ENCODE measurements at places on chromosomes 4 and X. TPM values are rescaled to one million over a fixed set of nuclear protein-coding genes. Genes with fewer than 3 reads are reported as not detected.

Gene MAP3K15
- total RNA-seq: 0.48 TPM

Gene NAP1L5
- 4.1 TPM for total RNA-seq

Gene CXCL11
- total RNA-seq: not detected

Gene FGFBP1
- total RNA-seq: not detected

Gene ART3
- 0.80 TPM for total RNA-seq

Gene CD40LG
- 87.0 TPM for total RNA-seq

Gene CXCL13
- 1.0 TPM for total RNA-seq

Gene TRMT2B
- total RNA-seq: 29.2 TPM

Gene TCEAL3
- total RNA-seq: 9.1 TPM

Gene CCDC120
- 6.9 TPM for total RNA-seq

DNA sequence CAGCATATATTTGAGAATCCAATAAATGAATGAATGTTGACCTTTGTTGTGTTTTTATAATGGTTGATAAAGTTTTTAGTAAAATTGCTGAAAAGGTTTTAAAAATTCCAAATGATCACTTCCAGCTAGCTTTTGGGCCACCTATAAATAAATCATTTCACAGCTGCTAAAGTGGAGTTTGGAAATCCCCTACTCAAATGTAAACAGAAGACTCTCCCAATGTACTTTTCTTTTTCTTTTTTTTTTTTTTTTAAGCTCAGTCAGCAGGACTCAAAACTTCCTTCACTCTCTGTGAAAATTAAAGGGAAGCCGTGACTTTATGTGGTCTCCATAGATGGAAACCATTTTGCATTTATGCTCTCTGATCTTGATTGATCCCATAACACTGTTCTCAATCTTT is 45.2 kb downstream of the CXCL13 start:
- ATAC-seq: no peak

- no peak for ATAC-seq
Measured at GRCh38 chr4:84908876-84909275, 57.6 kb downstream of the WDFY3 start.

DNA sequence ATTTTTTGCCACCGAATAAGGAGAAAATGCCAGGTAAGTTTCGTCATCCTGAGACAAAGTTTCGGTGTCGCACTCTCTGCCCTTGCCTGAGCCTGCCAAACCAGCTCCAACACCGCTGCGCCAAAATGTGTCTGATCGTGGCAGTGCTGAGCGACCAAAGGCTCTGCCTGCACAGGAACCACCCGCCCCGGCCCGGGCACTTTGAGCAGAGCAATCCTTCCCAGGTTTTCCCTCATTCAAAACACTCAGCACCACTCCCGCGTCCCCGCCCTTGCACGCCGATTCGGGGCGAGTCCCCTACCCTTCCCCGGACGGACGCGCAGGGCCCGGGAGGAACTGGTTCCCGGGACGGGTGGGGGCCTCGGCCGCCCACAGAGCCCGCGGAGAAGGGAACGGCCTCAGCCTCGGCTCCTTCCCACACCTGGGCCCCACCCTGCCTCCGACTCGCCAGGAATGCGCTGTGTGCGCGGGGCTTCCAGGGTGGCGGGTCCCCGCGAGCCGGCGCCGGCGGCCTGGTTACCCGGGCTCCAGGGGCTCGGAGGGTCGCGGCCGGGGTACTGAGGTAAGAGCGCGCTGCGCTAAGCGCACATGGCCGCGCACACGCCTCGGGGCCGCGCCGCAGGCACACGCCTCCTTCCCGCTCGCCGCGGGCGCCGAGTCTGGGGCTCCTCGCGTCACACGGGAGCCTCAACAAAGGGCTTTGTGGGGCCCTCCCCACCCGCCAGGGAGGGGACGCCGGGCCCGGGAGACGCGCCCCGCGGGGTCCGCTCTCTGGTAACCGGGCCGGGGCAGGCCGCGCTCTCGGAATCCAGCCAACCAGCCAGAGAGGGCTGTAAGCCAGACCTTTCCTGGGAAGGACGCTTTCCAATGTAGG is at the start of gene C4orf36:
Gene C4orf36 (minus strand): TSS at position 661 of the 874 bp plus-strand sequence. CDS start 902 bp downstream, outside the sequence.
- ATAC-seq: peak; percentile 79

DNA sequence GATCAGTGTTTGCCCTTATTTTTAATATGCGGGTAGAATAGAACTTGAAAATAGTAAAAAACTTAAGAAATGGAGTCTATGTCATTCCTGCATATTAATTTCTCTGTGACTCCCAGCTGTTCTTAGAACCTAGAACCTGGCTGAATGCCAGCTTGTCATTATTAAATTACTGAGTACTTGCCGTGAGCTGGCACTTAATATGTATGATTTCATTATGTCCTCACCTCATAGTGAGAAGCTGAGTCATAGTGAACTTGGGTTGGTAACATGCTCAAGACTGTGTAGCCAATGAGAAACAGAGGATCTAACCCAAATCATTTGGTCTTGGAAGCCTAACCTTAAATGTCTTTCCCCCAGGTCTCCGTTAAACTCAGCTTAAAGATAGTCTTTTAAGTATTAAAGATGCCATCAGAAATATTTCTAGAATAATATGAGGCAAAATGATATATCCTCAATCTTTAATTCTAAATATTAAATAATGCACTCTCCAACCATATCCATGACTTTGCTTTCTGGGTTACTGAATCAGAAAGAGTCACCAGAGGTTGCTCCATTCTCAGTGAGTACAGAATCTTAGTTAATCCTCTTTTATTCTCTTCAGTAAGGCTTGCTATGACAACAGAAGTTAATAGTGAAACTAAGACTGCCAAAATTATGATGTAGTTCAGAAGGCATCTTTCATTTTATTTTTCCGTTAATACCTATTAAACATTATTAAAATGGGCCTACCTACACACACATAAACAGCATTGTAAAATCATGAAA is 58.6 kb upstream of the TLL1 start:
- no peak for ATAC-seq

DNA sequence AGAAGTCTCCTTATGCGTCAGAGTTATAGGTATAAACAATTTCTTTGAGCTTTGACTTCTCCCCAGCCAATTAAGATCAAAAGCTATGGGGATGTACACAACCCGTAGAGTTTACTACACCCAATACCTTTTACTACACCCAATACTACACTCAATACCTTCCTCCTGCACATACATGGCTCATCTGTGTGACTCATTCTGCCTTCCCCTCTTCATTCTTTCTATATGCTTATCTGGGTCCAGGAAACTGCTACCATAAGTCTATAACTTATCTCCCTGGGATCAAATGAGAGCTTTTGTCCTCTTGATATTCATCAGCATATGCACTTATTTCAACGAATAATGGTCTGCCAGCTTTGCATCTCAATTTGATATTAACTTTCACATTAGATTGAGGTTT is 28.2 kb downstream of the ANKRD50 start:
- peak; percentile 35 for ATAC-seq

GRCh38 chr4:132767901-132768300 is 381.2 kb upstream of the PCDH10 start:
- ATAC-seq: no peak

- ATAC-seq: no peak
Measured at GRCh38 chrX:122622795-122623194, 561.3 kb upstream of the GRIA3 start.

- ATAC-seq: no peak
Measured at GRCh38 chr4:98802770-98803198, 126.1 kb downstream of the EIF4E start.

DNA sequence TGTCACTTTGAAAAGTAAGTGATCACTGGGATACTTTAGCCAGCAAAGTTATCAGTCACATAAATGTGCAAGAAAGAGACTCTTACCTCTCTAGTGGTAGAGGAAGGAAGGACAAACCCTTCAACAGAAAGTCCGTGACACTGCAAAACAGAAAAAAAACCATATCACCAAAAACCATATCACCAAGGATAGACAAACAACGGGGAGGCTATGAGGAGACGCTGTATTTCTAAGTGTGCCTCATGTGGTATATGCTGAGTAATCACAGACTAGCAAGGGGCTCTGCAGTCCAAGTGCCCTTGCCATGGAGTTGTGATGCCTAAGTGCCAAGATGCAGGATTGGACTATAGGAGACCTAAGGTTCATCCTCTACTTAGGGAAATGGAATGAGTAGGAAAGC is 11.5 kb upstream of the HDAC8 start:
- no peak for ATAC-seq

DNA sequence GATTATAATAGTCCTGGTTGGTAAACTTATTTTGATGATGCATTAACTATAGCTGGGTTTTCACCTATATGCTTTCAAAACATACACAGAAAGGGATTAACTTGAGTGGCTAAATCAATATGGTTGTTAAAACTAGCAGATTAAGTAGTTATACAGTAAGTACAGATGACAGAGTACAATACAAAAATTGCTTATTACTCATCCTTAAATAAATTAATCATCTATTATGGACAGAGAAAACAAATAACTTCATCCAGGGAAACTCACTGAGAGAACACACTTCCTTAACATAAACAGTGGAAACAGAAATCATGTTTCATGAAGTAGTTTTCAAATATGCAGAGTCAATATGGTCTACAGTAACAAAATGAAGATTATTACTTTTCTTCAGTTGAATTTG is 133.4 kb downstream of the AREG start:
- ATAC-seq: no peak

GRCh38 chr4:36037127-36037526 is 207.2 kb downstream of the ARAP2 start:
- ATAC-seq: no peak

- ATAC-seq: no peak
Measured at GRCh38 chrX:69189576-69190371, 24.5 kb upstream of the PJA1 start.

GRCh38 chrX:136310411-136310810 is 9.6 kb downstream of the ADGRG4 start:
- no peak for ATAC-seq

DNA sequence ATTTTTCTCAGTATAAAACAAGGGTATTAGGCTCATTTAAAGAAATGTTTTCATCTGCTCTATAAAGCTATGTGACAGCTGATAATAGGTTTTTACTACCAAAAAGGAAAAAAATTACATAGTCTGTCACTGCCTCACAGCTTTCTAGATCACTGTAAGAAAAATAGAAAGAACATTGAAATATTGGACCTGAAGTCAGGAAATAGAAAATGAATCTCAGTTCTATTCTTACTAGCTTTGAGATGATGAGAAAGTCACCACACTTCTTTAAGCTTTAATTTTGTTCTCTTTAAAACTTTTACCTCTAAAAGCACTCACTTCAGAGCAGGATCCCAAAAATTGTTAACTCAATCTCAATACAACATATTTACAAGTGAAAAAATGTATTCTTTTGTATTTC is 45.3 kb upstream of the CAMK2D start:
- no peak for ATAC-seq

- peak; percentile 52 for ATAC-seq
Measured at GRCh38 chrX:78653118-78653822, 5.9 kb downstream of the RTL3 start.

DNA sequence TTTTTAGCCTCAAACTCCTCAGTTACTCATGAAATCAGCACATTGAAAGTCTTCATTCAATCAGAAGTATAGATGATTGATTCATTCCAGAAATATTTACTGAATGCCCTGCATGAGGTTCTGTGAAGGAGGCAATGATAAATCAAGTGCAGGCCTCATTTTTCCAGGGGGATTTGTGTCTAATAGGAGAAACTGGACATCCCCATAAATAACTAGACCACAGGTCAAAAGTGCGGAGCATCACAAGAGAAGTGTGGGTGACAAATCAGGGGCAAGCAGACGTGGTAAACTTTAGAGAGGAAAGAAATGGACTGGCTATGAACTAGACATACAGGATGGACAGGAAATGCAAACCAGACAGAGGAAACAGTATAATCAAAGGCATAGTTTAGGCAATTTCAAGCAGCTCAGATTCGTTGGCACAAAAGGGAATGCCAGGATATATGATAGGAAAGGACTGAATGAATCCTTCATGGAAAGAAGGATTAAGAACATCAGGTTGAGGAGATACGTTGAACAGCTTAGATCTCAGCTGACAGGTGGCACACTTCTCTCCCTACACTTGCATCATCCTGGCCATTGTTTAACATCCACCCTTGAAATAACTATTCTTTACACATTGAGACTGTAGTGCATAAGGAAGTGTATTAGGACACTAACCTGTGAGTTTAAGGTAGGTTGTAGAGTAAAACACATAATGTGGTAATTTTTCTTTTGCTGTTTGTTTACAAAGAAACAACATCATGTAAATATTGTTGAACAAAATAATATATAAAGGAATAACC is 69.6 kb upstream of the RASGEF1B start:
- ATAC-seq: no peak

- ATAC-seq: no peak
Measured at GRCh38 chrX:139495324-139495723, 35.2 kb upstream of the F9 start.

DNA sequence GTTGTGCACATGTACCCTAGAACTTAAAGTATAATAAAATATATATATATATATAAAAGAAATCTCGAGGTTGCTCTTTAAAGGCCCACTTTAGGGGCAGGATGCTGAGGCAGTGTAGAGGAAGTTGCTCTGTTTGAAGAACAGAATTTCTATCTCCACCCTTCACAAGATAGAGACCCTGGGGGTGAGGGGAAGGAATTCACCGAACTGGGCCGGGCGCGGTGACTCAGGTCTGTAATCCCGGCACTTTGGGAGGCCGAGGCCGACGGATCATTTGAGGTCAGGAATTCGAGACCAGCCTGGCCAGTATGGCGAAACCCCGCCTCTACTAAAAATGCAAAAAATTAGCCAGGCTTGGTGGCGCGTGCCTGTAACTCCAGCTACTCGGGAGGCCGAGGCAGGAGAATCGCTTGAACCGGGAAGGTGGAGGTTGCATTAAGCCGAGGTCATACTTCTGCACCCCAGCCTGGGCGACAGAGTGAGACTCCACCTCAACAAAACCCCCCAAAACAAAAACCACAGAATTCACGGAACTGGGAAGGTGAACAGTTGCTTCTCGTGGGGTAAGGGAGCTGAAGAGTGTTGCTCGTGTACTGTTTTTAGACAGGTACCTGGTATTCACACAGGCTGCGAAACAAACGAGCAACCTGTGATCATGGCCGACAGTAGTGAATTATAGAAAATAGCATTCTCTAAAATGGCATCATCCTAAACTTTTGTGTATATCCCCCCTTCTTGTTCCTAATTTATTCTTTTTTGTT is 6.2 kb downstream of the PLAC8 start:
- ATAC-seq: no peak

Measured in activated T-helper 17 cell treated with anti-CD3 and anti-CD28 coated beads, Interleukin-2, amount 50 U/mL, for 72 hours (primary cell).